Activated naive CD8-positive, alpha-beta T cell treated with anti-CD3 and anti-CD28 coated beads, Interleukin-2, amount 10 ng/mL, durations not matched to agents 7 days and 5 days (primary cell): ENCODE measurements at places on chromosomes 12 and 14.

DNA sequence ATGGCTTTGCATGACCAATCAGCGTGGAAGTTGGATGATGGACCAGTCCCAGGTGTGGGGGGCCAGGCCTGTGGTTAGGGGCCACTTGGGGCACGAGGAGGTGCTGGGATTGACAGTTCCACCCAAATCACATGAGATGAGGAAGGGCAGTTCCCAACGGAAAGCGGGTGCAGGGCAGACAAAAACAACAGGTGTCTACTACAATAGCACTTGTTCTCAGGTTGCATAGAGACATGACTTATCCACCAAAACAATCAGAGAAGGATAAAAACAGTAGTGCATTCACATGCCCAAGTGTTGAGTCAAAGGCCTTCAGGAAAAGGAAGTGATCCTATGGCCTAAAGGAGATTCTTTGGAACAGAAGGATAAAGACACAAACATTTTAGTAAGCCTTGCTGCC lies 14.6 kb upstream of the EIF2B2 start:
- no peak for DNase-seq

DNA sequence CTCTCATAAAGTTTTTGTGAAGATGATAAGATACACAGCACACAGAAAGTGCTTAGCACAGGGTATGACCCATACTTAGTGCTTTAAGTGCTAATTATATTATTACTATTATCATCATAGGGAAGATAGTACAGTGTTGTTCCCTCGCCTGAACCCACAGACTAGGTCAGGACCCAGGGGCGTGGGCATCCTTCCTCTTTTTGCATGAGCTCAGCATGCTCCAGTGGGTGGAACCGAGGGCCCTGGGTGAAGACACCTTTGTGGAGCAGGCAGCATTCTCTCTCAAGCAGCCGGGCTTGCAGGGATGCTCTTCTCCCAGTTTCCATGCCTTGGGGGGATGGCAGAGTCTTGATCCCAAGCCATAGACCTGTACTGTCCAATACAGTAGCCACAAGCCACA lies 34.8 kb downstream of the CRACR2A start:
- no peak for DNase-seq

- no peak for DNase-seq
These were observed 26.9 kb downstream of the TCP11L2 start for GRCh38 chr12:106329231-106329982.

GRCh38 chr12:23204933-23205778 lies 580.2 kb downstream of the ETNK1 start:
- no peak for DNase-seq

DNA sequence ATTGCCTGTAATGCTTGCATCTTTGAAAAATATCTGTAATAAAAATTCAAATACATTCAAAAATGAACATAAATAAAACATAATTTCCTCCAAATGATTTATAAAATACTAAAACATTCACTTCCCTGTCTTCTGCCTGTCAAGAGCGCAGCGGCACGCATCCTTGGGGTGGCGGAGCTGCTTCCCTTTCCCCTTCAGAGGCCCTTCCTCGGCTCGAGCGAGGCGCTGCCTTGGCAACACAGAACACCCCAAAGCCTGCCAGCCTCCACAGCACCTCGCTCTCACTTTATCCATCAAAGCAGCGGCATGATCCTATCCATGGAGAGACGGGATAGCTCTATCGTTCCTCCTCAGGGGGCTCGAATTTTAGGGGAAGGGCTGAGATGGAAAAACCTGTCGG lies 146.2 kb downstream of the GXYLT1 start:
- no peak for DNase-seq

DNA sequence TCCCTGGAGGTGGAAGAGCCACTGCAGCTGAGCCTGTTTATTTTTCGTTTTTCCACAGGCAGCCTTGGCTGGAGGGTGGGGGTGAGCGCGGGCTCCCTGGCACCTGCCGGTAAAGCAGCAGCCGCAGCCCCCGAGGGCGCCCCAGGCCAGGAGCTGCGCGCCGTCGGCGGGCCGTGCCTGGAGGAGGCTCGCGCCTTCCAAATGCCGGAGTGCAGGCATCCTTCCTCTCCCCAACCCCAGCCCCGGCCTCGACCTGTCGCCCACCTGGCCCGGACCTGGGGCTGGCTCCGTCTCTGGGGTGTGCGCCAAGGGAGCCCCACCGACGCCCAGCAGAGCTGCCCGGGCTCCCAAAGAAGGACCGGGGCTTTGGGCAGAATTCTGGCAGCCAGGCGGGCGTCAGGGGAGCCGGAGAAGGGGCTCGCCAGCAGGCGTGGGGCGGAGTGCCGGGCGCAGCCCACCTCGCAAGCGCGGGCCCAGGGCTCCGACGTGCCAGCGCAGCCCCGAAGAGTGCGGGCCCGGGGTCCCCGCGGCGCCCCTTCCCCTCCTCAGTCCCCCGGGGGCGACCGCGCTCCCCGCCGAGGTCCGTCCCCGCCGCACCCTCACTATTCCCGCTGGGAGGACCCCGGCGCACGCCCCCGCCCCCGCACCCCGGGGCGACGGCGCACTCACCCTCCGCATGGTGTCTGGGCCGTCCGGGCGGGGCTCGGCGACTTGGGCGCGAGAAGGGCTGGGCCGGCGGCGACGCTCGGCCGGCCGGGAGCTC lies 130.3 kb downstream of the NDUFA12 start:
- peak; percentile 36 for DNase-seq

DNA sequence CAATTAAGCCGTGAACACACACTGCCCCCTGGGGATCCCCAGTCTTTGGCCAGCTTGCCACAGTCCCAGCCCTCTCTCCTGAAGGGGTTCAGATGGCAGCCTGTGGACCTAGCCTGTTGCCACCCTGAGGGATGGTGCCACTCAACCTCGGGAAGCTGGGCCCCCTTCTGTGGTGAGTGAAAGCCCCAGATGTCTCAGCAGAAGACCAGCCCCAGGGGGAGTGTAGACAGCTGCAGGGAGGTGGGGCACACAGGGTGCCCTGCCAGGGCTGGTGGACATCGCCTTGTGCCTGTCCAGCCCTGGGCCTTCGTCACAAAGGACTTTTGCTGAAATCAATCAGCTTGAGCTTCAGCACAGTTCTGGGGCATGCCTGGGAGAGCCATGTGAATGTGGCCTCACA lies 32.4 kb downstream of the C14orf132 start:
- DNase-seq = peak; percentile 10

GRCh38 chr12:95796982-95797289 lies 6.4 kb upstream of the NTN4 start:
- no peak for DNase-seq

DNA sequence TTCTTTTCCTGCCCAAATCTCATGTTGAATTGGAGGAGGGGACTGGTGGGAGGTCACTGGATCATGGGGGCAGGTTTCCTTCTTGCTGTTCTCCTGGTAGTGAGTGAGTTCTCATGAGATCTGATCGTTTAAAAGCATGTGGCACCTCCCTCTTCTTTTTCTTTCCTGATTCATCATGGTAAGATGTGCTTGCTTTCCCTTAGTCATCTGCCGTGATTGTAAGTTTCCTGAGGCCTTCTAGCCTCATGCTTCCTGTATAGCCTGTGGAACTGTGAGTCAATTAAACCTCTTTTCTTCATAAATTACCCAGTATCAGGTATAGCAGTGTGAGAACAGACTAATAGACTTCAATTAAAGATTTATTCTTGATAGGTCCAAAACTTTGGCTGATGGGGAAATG lies 83.5 kb downstream of the CAND1 start:
- no peak for DNase-seq

DNA sequence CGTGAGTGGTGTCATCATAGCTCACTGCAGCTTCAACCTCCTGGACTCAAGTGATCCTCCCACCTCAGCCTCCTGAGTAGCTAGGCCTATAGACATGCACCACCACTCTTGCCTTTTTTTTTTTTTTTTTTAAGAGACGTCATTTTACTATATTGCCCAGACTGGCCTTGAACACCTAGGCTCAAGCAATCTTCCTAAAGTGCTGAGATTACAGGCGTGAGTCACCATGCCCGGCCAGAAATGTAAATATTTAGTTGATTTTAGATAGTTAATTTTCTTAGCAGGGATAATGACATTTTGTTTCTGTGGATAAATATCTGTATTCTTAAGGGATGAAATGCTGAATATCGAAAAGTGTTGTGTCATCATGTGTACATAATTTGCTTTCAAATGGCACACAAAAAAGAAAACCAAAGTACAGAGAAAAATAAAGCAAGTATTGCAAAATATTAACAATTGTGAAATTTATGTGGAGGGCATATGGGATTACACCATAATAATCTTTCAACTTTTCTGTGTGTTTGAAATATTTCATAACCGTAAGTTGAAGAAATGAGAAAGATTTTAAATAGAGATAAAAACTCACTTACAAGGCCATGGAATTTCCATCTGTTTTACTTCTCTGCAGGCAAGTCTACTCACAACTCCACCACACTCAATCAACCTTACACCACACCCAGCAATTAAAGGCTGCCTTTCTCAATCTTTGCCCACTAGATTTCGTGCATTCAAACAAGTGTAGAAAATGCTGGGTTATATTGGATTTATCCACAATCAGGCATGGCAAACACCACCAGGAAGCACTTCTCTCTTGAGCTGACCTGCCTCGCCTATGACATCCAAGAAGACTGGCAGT lies 93.7 kb downstream of the SPTSSA start:
- no peak for DNase-seq

- no peak for DNase-seq
These were observed 274.7 kb downstream of the DAD1 start for GRCh38 chr14:22314183-22314820.

GRCh38 chr12:10385166-10385613 lies 4.7 kb downstream of the KLRK1 start:
- no peak for DNase-seq

- DNase-seq = no peak
These were observed 21.2 kb downstream of the HDAC7 start for GRCh38 chr12:47798382-47798948.

DNA sequence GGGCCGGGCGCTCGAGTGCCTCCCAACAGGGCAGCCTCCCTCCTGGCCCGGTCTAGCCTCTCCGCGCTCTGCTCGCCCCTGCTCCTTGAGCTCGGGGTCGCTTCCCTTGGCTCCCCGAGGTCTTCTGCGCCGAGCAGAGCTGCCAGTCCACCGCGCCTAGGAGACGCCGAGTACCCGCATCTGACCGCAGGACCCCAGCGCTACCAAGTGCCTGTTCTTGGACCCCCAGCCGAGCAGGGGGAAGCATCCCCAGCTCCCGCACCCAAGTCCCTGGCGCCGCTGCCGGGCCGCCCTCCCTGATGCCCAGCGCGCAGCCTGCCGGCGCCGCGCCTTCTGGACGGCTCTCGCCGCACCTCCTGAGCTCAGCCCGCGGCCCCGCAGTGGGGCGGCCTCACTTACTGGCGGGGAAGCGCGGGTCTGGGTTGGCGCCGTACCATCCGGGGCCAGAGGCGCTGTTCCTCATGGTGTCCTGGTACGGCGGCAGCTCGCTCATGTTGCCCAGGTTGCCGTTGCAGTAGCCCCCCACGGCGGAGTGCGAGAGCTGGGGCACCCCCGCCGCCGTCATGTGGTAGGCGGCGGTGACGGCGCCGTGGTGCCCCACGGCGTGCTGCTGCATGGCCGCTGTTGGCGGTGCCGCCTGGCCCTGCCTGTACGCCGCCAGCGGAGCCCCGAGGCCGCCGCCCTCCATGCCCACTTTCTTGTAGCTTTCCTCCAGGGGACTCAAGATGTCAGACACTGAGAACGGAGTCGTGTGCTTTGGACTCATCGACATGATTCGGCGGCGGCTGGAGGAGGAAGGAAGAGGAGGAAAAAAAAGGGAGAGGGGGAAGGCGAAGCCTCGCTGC lies 1.2 kb downstream of the NKX2-1 start:
- peak; percentile 39 for DNase-seq

- no peak for DNase-seq
These were observed 1.1 kb downstream of the BEGAIN start for GRCh38 chr14:100586153-100586402.

- no peak for DNase-seq
These were observed 62.6 kb downstream of the TMEM117 start for GRCh38 chr12:43898474-43898873.

- DNase-seq = no peak
These were observed 1.8 kb upstream of the CCDC198 start for GRCh38 chr14:57495416-57495815.

DNA sequence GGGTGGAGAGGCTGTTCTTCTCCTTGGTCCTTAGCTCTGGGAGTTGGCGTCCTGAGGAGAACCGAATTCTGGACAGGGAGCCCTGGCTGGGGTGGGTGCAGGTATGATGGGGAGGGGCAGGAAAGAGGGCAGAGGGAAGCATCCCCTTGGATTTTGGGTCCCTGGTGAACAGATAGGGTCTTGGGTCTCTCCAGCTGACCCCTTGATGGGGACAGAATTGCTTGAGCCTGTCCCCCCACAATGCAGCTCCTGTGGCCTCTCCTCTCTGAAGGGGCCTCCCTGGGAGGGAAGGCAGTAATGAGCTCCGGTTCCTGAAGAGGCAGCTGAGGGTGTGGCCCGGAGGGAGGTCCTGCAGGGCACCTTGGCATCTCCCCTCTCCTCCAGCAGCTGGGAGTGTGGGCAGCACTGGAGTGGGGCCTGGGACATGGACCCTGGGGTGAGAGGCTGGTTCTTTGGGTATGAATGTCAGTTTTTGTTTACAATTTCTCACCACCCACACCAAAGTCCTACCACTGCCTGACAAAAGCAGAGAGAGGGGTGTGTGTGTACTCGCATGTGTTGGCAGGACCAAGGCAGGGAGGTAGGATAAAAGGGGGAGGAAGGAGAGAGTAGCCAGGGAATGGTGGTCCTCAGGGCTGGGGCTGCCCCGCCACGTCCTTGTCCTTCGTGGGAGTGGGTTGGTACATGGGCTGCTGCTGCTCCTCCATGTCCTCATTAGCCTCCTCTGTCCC lies 7.7 kb upstream of the CEBPE start:
- DNase-seq = no peak

GRCh38 chr12:4939418-4940023 lies 29.8 kb downstream of the KCNA1 start:
- DNase-seq = no peak

DNA sequence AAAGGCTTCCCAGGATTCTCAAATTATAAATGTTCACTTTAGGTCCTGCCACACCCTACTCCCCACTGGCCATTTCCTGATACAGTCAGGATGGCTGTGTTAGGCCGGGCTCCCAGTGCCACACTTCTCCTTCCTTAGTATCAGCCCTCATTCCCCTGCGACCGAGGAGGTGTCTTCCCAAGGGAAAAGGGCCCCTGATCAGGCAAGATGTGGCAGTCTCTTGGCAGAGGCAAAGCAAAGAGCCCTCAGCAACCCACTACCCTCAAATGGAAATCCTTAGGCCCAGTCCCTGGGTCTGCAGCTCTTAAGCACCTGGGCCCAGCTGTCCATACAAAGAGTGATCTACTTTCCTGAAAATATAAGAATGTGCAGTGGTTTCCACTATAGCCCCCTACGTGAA lies 96.5 kb upstream of the VASH1 start:
- DNase-seq = no peak

GRCh38 chr14:74259513-74259912 lies 20.3 kb downstream of the VSX2 start:
- no peak for DNase-seq

- DNase-seq = no peak
These were observed 87.5 kb downstream of the PLXNC1 start for GRCh38 chr12:94235848-94236247.

GRCh38 chr12:29030006-29030405 lies 119.1 kb upstream of the FAR2 start:
- no peak for DNase-seq

GRCh38 chr14:99497341-99497740 lies 16.1 kb downstream of the CCNK start:
- DNase-seq = no peak

GRCh38 chr14:66351310-66351709 lies 134.9 kb upstream of the CCDC196 start:
- no peak for DNase-seq

- DNase-seq = no peak
These were observed 58.4 kb upstream of the BDKRB2 start for GRCh38 chr14:96146131-96146771.
